Activated CD4-positive, alpha-beta T cell treated with anti-CD3 and anti-CD28 coated beads for 36 hours (primary cell): ENCODE measurements at places on chromosomes 5 and 9.

- DNase-seq = no peak
Observed at GRCh38 chr5:102539996-102540728, 41.4 kb upstream of the SLCO6A1 start.

GRCh38 chr5:174177976-174178605 is 132.6 kb downstream of the NSG2 start:
- no peak for DNase-seq

- DNase-seq = peak; percentile 21
Observed at GRCh38 chr5:4191703-4192102, 596.1 kb downstream of the IRX1 start.

DNA sequence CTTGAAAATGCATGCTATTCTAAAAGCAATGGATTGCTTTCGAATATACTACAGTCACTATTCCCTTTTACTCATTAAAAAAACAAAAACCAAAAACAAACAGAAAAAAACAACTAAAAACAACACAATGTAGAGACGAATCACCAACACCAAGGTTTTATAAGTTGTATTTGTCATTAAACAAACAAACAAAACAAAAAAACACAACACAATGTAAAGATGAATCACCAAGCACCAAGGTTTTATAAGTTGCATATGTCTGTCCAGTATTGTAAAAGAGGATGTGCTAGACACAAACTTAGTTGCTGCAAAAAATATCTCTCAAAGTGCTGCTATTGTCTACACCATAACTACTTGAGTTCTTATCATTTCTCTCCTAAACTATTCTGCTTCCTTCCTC is 1269.2 kb downstream of the EFNA5 start:
- DNase-seq = no peak

DNA sequence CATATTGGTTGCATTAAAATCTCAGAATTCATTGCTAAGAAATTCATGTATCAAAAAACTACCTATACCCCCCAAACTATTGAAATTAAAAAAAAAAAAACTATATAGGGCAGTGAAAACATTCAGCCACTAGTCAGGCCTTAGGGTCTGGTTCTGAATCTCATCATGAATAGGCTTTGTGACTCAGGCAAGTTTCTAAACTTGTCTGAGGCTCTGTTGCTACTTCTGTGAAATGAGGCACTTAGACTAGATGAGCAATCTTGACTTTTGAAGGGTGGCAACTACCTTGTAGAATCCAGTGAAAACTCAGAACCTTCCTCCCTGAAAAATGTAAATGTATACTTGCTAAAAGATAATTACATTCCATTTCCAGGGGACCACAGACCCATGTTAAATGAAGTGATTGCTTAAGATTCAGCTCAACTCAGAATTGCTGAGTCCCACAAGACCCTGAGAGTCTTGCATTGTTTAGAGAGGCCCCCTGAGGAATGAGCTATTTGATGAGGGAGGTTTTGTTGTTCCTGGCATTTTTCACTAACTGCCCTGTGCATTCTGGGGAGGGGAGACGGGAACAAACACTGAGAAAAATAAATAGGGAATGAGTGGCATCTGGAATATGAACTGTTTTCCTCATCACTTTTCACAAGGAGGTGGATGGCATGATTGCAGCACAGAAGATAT is 29.5 kb downstream of the RAI14 start:
- no peak for DNase-seq

- no peak for DNase-seq
Observed at GRCh38 chr5:37771731-37772130, 68.1 kb downstream of the GDNF start.

DNA sequence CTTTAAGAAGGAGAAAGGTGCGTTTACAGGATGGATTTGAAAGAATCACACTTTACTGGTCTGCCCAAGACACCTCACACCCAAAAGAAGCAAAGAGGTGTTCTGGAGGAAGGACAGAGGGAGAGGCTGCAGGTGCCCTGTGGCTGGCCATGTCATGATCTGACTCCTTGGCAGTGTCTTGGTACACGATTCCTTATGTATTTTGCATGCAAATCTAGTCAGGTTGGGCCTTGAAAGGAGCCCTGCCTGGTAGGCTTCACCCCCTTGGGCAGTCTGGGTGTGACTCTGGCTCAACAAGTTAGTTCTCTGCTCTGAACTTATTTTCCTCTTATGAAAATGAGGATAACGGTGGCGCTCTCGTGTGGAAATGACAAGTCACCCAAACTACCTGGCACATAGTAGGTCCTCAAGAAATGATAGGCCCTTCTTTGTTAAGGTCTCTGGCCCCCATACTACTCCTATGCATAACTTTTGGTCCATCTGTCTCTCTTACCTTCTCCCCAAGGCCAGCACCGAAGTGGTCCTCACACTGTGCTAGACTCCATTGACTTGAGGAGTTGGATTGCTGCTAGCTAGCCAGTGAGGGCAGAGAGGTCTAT is 212.5 kb downstream of the SEMA6A start:
- no peak for DNase-seq

- DNase-seq = peak; percentile 87
Observed at GRCh38 chr9:131635285-131635684, 90.0 kb downstream of the PRRT1B start.

- DNase-seq = no peak
Observed at GRCh38 chr9:33908114-33908513, 91.2 kb downstream of the UBE2R2 start.

DNA sequence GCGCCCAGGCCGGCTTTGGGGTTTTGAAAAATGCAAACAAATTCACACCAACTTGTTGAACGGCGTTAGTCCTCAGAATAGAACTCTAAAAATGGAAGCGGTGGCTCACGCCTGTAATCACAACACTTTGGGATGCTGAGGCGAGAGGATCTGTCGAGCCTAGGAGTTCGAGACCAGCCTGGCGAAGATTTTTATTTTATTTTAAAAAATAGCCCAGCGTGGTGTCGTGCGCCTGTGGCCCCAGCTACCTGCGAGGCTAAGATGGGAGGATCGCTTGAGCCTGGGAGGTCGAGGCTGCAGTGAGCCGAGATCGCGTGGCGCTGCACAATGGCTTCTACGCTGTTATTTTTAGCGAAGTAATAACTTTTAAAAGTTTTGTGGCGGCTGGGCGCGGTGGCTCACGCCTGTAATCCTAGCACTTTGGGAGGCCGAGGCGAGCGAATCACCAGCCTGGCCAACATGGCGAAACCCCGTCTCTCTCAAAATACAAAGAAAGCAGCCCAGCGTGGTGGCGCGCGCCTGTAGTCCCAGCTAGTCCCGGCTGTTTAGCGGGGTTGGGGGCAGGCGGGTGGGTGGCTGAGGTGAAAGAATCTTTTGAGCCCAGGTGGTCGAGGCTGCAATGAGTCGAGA is 694 bp upstream of the PLIN2 start:
- DNase-seq = peak; percentile 54

DNA sequence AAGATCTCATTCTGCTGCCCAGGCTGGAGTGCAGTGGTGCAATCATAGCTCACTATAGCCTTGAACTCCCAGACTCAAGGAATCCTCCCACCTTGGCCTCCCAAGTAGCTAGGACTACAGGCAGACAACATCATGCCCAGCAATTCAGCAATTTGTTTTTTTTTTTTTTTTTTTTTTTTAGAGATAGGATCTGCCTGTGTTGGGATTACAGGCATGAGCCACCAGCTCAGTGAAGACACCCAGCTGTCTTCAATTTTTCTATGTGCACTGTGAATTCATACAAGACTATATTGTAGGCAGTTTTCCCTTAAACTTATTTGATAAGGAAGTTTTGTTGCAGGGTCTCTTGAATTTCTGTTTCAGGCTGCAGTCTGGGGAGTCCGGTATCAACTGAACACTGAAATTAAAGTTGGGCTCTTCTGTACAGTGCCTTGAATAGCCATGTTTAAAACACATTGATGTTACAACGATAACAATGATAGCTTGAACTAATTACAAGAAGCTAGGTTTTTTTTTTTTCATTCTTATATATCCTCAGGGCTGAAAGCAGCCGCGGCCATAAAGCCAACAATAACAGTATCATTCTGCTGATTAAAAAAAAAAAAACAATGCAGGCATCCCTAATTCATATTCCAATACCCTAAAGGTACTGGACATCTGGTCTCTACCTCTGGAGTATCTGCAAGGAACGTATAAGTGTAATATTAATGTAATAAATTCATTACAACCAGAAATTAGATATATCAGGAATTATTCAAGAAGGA is 63.5 kb downstream of the MPDZ start:
- DNase-seq = no peak

GRCh38 chr9:68505681-68506409 is 34.8 kb downstream of the TMEM252 start:
- no peak for DNase-seq

DNA sequence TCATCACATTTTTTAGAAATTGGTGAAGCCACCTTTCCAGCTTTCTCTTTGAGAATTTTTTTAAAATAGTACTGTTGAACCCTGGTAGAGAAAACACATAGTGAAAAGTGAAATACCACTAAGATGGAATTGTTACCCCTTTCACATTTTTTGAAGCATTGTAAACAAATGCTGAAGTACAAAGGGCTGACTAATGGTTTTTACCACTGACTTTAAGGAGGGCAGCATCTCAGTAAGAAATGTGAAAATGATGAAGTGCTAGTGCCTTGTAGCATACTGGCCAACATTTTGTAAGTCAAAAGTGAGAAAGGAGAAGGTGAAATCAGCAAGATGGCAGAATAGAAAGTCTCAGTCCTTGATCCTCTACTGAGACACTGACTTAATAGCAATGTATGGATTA is 320.6 kb downstream of the PJA2 start:
- no peak for DNase-seq

DNA sequence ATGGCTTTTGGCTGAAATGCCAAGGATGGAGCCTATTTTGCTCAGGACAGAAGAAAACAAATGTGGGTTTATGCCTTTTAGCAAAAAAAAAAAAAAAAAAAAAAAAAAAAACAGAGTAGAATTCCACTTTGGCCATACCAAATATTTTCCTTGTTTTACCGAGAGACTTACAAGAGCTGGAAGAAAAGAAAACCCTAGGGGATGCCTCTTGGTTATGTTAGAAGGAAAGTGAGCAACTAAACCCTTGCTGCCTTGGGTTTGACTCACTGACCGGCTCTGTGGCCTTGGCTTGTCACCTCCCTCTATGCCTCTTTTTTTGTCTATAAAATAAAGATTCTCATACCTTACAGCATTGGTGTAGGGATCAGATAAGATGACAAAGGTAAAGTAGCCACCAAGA is 69.6 kb upstream of the ABCA1 start:
- DNase-seq = no peak

DNA sequence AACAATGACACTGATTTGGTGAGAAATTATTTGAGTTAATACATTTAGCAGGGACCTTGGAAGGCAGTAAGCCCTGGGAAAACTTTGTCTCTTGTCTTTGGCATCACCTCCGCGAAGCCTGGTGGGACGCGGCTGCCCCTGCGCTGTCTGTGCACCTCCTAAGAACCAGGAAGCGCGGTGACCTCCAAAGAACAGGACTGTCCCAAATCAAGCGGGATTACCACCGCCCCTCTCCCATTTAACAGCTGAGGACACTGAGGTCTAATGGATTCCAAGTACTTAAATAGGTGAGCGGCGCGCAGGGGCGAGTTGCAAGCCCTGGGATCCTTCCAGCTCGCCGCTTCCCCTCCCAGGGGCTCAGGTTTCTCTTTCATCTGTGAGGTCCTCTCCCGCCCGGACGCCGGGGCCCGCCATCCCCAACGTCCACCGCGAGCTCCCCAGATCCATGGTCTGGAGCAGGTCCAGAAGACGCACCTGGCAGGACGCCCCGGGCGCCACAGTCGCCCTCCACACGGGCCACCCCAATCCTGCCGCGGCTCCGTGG is 432 bp downstream of the STARD4 start:
- DNase-seq = no peak

- DNase-seq = no peak
Observed at GRCh38 chr5:178548746-178549145, 41.4 kb downstream of the COL23A1 start.

- DNase-seq = no peak
Observed at GRCh38 chr5:97888439-97888838, 705.4 kb upstream of the RIOK2 start.

- DNase-seq = no peak
Observed at GRCh38 chr9:134644725-134645606, 3.4 kb downstream of the COL5A1 start.

GRCh38 chr9:29966247-29966646 is 2393.0 kb upstream of the C9orf72 start:
- DNase-seq = no peak

DNA sequence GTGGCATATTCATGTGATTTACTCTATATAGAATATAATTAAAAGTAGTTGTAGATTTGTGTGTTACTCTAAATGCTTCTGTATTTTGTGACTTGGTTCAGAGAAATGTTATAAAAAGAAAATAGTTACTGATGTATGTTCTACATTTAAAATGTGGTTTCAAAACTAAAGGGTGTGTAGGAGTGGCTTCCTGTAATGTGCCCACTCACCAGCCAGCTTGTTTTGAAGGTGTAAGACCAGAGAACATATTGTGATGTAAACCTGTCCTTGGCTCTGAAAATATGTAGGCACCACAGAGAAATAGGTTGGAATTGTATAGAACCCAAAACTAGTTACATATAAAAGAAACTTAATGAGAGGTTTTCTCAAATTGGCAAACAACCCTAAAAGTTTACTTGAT is 51.2 kb upstream of the ARRDC3 start:
- DNase-seq = peak; percentile 16

- DNase-seq = no peak
Observed at GRCh38 chr5:98755406-98755805, 18.1 kb upstream of the RGMB start.

DNA sequence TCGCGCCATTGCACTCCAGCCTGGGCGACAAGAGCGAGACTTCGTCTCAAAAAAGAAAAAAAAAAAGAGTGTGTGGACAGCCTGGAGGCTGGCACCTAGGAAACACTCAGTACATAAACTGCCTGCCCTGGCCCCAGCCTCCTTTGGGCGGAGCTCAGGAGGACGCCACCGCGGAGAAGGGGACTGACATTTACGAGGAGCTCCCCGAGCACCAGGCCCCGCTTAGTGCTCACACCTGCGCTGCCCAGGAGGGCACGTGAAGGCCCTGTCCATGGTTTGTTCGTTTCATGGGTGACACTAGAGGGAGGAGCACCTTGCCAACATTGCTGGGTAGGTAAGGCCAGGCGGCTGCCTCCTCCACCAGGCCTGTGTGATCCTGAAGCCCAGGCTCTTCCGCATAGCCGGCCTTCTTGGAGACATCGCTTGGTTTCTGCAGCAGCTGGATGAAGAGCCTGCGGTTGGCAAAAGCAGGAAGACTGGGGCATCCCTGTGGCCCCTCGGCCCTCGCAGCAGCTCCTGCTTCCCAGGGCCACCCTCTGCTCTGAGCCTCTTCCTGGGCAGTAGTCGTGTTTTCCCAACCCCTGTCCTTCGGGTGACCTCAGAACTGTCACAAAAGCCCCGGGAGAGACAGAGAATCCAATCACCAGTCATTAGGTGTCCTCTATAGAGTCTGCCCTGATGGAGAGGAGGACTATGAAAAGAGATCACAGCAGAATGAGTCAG is 26.2 kb upstream of the LAMC3 start:
- no peak for DNase-seq

- no peak for DNase-seq
Observed at GRCh38 chr5:118015511-118015910, 972.8 kb downstream of the DTWD2 start.

GRCh38 chr9:15349892-15350761 is 43.1 kb upstream of the TTC39B start:
- peak; percentile 51 for DNase-seq

DNA sequence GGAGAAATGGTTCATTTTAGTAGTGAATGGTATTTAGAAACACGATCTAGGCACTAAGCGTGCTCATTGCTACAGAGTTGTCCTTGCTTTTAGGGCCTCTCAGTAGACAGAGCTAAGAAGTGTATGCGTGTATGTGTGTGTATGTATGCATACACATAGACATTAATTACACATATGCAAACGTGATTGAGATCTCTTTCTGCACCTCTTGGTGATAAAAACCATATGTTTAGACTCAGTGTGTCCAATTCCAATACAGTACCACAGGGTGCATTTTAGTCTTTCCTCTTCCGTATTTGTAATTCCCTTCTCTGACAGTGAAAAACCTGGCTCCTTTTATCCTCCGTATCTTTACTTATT is 13.1 kb downstream of the TRIO start:
- no peak for DNase-seq
